ENCODE measurements at places on chromosomes 6 and 20. TPM values are rescaled to one million over a fixed set of nuclear protein-coding genes. Genes with fewer than 3 reads are reported as not detected.

RREB1 gene
- 28.8 TPM for total RNA-seq

SPATA2 gene
- 4.5 TPM for total RNA-seq

MAP7 gene
- 2.7 TPM for total RNA-seq

LY6G6C gene
- total RNA-seq: not detected

DOK5 gene
- total RNA-seq: 6.1 TPM

TENT5A gene
- 43.6 TPM for total RNA-seq

LPA gene
- total RNA-seq: not detected

CD109 gene
- 35.9 TPM for total RNA-seq

NDUFAF5 gene
- total RNA-seq: 25.5 TPM

SLC12A5 gene
- 0.48 TPM for total RNA-seq

SLC35B3 gene
- 16.2 TPM for total RNA-seq

SPAG4 gene
- 2.8 TPM for total RNA-seq

HLA-DQA1 gene
- 10.8 TPM for total RNA-seq

COL9A3 gene
- total RNA-seq: 1.9 TPM

ZSCAN9 gene
- 9.2 TPM for total RNA-seq

SLC17A9 gene
- 16.3 TPM for total RNA-seq

FAM217A gene
- total RNA-seq: not detected

KIAA1755 gene
- total RNA-seq: 18.6 TPM

TFAP2A gene
- total RNA-seq: 0.52 TPM

COL20A1 gene
- not detected for total RNA-seq

TXLNB gene
- 1.7 TPM for total RNA-seq

ECT2L gene
- not detected for total RNA-seq

CBLN4 gene
- 0.19 TPM for total RNA-seq

RNF182 gene
- total RNA-seq: 0.37 TPM

LY86 gene
- 1.5 TPM for total RNA-seq

SSTR4 gene
- not detected for total RNA-seq

ZSCAN12 gene
- total RNA-seq: 4.2 TPM

PPIL6 gene
- total RNA-seq: 1.2 TPM

KIF13A gene
- 74.6 TPM for total RNA-seq

ABCF1 gene
- 42.3 TPM for total RNA-seq

MAFB gene
- 54.0 TPM for total RNA-seq

LY6G6D gene
- not detected for total RNA-seq

VWA7 gene
- 0.37 TPM for total RNA-seq

OOEP gene
- not detected for total RNA-seq

C6orf15 gene
- not detected for total RNA-seq

C6orf58 gene
- not detected for total RNA-seq

KHDC1L gene
- total RNA-seq: not detected

TRERF1 gene
- 5.6 TPM for total RNA-seq

BTN1A1 gene
- total RNA-seq: not detected

FOXQ1 gene
- not detected for total RNA-seq

FNDC1 gene
- total RNA-seq: 2.8 TPM

TCF15 gene
- total RNA-seq: 2.5 TPM

NCOA5 gene
- 20.4 TPM for total RNA-seq

ARFGAP1 gene
- 62.6 TPM for total RNA-seq

OLIG3 gene
- total RNA-seq: not detected

HSPA1L gene
- total RNA-seq: 1.4 TPM

CCM2L gene
- 6.8 TPM for total RNA-seq

ABHD16A gene
- 39.4 TPM for total RNA-seq

SUMO4 gene
- total RNA-seq: 1.8 TPM

CLDN20 gene
- total RNA-seq: not detected

CCNC gene
- 32.3 TPM for total RNA-seq
